Activated CD4-positive, alpha-beta memory T cell treated with anti-CD3 and anti-CD28 coated beads, Interleukin-2, amount 10 ng/mL, durations not matched to agents 7 days and 5 days (primary cell): ENCODE measurements at places on chromosomes 2 and 18. TPM values are rescaled to one million over a fixed set of nuclear protein-coding genes. Genes with fewer than 3 reads are reported as not detected.

The SPC25 gene
- total RNA-seq = 34.2 TPM

The OTOS gene
- total RNA-seq = not detected

The CCL20 gene
- total RNA-seq = 3.6 TPM

GRCh38 chr2:201860636-201861066 is 54.3 kb downstream of the CDK15 start:
- H3K27ac ChIP-seq = no peak overlapping the region
- peak; percentile 30 for DNase-seq
- no peaks in the 10 kb centered on the region for H3K36me3 ChIP-seq
- H3K4me1 ChIP-seq = peaks cover 5% of the 10 kb centered on the region
- no peak overlapping the region for H3K4me3 ChIP-seq
- H3K27me3 ChIP-seq = peaks cover 28% of the 10 kb centered on the region

DNA sequence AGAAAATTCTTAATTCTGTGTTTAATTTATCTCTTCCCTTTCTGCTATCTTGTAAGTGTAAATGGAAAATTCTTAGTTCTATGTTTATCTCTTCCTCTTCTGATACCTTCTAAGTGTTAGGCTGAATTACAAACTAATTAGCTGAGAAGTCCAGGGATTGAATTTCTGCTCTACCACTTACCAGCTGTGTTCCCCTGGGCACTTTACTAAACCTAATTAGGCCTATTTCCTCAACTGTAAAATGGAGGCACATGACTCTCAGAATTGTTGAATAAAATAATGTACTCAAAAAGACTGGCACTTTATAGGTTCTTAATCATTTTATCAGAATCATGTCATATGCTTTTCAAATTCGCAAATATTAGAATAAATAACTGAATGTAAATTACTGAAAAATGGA is 146.3 kb downstream of the MAP2 start:
- H3K36me3 ChIP-seq = no peaks in the 10 kb centered on the region
- H3K27me3 ChIP-seq = no peaks in the 10 kb centered on the region
- H3K4me3 ChIP-seq = no peak overlapping the region
- H3K27ac ChIP-seq = no peak overlapping the region
- H3K4me1 ChIP-seq = no peaks in the 10 kb centered on the region
- no peak for DNase-seq

DNA sequence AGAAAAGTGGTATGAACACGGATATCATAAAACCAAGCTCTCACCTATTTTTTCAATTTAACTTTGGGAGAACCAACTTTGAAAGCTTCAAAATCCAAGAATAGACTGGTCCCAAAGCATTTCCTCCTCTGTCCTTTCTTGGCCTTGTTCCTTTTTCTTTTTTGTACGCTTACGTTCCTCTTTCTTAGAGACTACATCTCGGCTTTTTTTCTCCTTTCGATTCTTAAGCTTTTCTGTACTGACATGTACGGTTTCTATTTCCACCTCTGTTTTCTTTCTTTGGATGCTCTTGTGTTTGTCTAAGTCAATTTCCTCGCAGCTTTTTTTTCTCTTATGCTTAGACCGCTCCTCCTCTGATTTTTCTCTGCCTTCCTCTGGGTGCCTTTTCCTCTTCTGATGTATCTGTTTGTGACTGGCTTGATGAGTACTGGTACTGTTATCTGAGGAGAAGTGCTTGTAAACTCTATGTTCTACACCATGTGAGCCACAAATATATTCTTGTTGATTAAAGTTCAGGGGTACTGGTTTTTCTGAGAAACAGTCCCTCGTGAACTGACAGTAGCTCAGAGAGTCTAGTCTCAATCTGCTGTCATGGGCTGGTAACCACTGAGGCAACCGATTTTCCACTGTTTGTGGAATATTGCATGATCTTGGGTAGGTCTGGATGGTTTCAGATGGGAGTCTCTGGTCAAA is 11.5 kb upstream of the RNU2-63P start:
- no peak for DNase-seq
- H3K4me3 ChIP-seq = no peak overlapping the region
- H3K27me3 ChIP-seq = no peaks in the 10 kb centered on the region
- H3K36me3 ChIP-seq = peaks cover 35% of the 10 kb centered on the region
